CD8-positive, alpha-beta memory T cell (primary cell): ENCODE measurements at places on chromosomes 3 and 15. TPM values are rescaled to one million over a fixed set of nuclear protein-coding genes. Genes with fewer than 3 reads are reported as not detected.

Gene PLIN1
- not detected for polyA plus RNA-seq

Gene OTOL1
- polyA plus RNA-seq = not detected

Gene CLDN16
- not detected for polyA plus RNA-seq

Gene RPL29
- polyA plus RNA-seq = 1,261 TPM

Gene SLC28A1
- polyA plus RNA-seq = not detected

Gene CACNA1D
- 0.02 TPM for polyA plus RNA-seq

Gene MST1R
- polyA plus RNA-seq = not detected

Gene ZCWPW2
- polyA plus RNA-seq = 0.66 TPM

Gene BOC
- not detected for polyA plus RNA-seq

Gene THRB
- polyA plus RNA-seq = not detected

Gene SFMBT1
- 17.0 TPM for polyA plus RNA-seq

Gene DPPA2
- not detected for polyA plus RNA-seq

Gene EFCC1
- 0.22 TPM for polyA plus RNA-seq

Gene LARP6
- 0.05 TPM for polyA plus RNA-seq

Gene MESP2
- polyA plus RNA-seq = not detected

Gene C2CD4B
- polyA plus RNA-seq = not detected

Gene NKIRAS1
- 5.3 TPM for polyA plus RNA-seq

Gene SCN5A
- not detected for polyA plus RNA-seq

Gene ALPK3
- polyA plus RNA-seq = 0.03 TPM

Gene SLC22A14
- not detected for polyA plus RNA-seq

Gene CFAP44
- 0.51 TPM for polyA plus RNA-seq

Gene PRKCI
- 14.9 TPM for polyA plus RNA-seq

Gene SV2B
- polyA plus RNA-seq = not detected

Gene IP6K1
- polyA plus RNA-seq = 26.1 TPM

Gene CDHR4
- polyA plus RNA-seq = not detected

Gene SOX14
- polyA plus RNA-seq = not detected

Gene COL6A5
- polyA plus RNA-seq = not detected

Gene PPP1R14D
- not detected for polyA plus RNA-seq

Gene FOXB1
- polyA plus RNA-seq = 0.10 TPM

Gene SPINT1
- polyA plus RNA-seq = 3.1 TPM

Gene SLC35G2
- polyA plus RNA-seq = 0.35 TPM

Gene RAD51
- 1.7 TPM for polyA plus RNA-seq

Gene ZBED2
- polyA plus RNA-seq = 0.51 TPM

Gene TAGLN3
- polyA plus RNA-seq = not detected

Gene CATSPER2
- 3.1 TPM for polyA plus RNA-seq

Gene DUOX1
- 1.2 TPM for polyA plus RNA-seq

Gene ZNF774
- polyA plus RNA-seq = not detected

Gene TRPM1
- 0.03 TPM for polyA plus RNA-seq

Gene OR5K4
- not detected for polyA plus RNA-seq

Gene ACP3
- not detected for polyA plus RNA-seq

Gene PCOLCE2
- polyA plus RNA-seq = not detected

Gene ACVR2B
- polyA plus RNA-seq = 0.43 TPM

Gene THSD4
- not detected for polyA plus RNA-seq

Gene SPRED1
- 0.35 TPM for polyA plus RNA-seq

Gene GABRR3
- polyA plus RNA-seq = not detected

Gene SLC27A2
- 3.0 TPM for polyA plus RNA-seq

Gene CKMT1A
- not detected for polyA plus RNA-seq

Gene DNAJB8
- not detected for polyA plus RNA-seq

Gene GOLGA6L7
- not detected for polyA plus RNA-seq

Gene REC114
- polyA plus RNA-seq = not detected

Gene GP5
- 1.3 TPM for polyA plus RNA-seq

Gene CP
- polyA plus RNA-seq = not detected

Gene SOX2
- not detected for polyA plus RNA-seq

Gene LINS1
- polyA plus RNA-seq = 46.1 TPM

Gene SIDT1
- 23.9 TPM for polyA plus RNA-seq

Gene DNAJA4
- polyA plus RNA-seq = 12.3 TPM

Gene HACD3
- 40.3 TPM for polyA plus RNA-seq

Gene CCR3
- 0.22 TPM for polyA plus RNA-seq

Gene KIF15
- 0.24 TPM for polyA plus RNA-seq

Gene VPS33B
- 10.6 TPM for polyA plus RNA-seq
